Activated gamma-delta T cell treated with Interleukin-2 at 50 U/mL for 16 hours (primary cell): ENCODE measurements at places on chromosomes 12 and 14.
A peak's percentile ranks its signal among the peaks of the same experiment; 100 is the strongest.

- no peak for DNase-seq
Measured at GRCh38 chr14:21680072-21680471, 6.5 kb upstream of the OR4E1 start.

DNA sequence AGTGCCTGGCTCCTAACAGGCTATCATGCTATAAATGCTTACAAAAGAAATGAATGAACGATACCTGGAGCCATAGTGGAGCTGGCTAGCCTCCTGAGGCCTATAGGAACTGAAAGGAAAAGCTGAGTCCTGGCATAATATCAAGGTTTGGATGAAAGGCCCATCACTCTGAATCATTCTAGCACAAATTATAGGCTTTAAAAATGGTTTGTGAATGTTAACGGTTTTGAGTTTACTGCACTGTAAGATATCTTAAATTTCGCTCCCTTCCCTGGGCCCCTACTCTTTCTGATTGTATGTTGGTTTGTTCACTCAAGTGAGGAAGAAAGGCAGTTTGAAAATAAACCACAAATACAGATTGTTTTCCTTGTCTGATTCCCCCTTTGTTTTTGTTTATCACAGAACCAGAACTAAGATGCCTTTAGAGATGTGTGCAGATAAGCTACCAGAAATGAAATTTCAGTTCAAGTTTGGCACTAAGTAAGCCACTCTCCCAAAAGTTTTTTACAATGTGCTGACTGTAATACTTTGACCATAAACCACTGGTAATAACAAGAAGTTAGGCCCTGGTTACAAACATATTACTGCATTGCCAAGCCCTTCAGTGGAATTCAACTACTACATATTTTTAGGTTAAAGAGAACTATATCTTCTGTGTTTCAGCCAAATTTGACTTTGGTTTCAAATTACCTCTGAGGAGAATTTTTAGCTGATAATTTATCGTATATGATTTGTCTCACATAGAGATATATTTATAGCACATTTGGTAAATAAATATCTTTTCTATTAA lies 89.5 kb downstream of the ALX1 start:
- DNase-seq = no peak

- DNase-seq = no peak
Measured at GRCh38 chr12:50927356-50927755, 25.0 kb upstream of the HIGD1C start.

- DNase-seq = no peak
Measured at GRCh38 chr14:77318006-77318553, 2.6 kb downstream of the POMT2 start.

DNA sequence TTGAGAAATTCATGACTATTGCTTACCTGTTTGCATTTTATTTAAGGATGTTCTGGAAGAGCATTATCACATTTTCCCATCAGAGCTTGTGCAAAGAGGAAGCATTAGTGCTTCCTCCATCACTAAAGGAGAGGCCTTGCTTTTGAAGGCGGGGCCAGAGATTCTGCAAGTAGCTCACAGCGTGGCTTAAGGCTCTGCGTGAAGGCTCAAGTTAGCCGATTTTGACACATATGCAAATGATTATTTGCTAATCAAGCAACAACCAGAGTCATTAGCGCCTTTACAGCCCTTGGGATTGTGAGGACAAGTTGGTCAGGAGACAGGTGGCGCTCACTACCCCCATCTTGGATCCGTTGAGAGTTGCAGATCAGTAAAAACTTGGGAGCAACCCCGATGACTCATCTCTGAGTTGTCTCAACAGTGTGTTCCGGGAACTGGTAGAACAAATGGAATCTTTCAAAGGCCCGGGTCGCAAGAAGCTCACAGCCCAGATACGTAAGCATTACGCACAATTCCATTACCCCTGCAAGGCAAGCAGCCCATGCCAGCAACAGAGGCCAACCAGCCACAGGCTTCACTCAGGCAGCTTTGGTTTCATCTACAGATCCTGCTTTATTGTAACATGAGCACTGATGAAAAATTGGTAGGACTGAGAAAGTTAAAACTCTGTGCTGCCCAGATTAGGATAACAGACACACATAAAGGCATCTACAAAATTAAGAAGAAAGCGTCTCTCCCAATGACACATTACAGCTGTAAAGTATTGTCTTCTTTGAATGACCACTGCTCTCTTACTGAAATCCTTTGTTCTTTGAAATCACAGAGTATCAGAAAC lies 34.9 kb upstream of the SPTSSA start:
- no peak for DNase-seq

DNA sequence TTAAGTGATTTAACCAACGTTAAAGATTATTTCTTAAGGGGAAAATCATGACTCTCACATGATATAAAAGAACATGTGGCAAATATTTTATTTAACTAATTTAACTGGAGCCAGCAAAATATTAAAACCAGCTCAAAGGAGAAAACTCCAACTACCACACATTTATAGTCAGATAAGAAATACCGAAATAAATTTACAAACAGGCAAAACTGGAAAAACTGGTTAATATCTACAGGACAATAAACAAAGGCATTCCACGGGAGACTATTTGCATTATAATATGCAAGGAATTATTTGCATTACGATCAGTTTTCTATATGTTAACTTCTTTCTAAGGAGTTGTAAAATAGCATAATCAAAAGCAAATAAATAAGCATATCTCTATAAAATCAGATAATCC lies 13.8 kb upstream of the BCL2L14 start:
- no peak for DNase-seq

GRCh38 chr12:8816448-8817050 lies 5.9 kb upstream of the A2ML1 start:
- DNase-seq = no peak

DNA sequence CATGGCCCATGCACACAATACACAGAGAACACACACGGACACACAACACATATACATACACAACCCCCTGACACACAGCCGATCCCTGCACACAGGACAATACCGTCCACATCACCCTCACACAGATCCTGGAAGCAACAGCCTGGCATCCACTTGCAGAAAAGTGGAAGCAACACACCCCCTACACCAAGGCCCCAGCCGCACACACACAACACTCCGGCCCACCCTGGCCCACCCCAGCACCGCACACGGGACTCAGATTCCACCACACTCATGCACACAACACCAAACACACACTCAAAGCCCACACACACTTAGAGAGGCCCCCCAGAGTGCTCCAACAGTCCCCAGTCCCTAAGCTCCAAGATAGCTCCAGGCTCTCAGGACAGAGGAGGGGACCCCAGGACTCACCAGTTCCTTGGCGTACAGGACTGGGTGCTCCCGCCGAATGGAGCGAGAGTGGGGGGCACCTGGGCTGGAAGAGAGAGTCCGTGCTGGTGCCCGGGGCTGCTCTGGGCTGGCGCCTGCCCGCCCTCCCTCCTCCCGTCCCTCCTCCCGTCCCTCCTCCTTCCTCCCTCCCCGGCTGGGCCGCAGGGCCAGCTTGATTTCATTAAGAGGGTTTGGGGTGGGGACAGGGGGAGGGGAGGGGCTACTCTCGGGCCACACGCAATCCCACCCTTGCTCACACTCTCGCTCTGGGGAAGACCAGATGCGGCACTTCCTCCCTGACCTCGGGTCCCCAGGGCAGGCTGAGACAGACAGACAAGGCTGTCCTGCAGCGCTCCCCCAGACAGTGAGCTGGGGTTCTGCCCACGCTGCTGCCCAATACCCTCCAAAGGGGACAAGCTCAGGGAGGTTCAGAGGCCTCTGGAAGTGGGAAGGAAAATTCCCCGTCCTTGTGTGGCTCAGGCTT lies at the start of gene TMEM119:
Gene TMEM119, minus strand, starts transcription at position 526 of the 913 bp plus-strand sequence. CDS start 5,701 bp downstream, outside the sequence.
- DNase-seq = no peak

GRCh38 chr12:64457032-64457431 lies 5.1 kb downstream of the TBK1 start:
- DNase-seq = no peak

DNA sequence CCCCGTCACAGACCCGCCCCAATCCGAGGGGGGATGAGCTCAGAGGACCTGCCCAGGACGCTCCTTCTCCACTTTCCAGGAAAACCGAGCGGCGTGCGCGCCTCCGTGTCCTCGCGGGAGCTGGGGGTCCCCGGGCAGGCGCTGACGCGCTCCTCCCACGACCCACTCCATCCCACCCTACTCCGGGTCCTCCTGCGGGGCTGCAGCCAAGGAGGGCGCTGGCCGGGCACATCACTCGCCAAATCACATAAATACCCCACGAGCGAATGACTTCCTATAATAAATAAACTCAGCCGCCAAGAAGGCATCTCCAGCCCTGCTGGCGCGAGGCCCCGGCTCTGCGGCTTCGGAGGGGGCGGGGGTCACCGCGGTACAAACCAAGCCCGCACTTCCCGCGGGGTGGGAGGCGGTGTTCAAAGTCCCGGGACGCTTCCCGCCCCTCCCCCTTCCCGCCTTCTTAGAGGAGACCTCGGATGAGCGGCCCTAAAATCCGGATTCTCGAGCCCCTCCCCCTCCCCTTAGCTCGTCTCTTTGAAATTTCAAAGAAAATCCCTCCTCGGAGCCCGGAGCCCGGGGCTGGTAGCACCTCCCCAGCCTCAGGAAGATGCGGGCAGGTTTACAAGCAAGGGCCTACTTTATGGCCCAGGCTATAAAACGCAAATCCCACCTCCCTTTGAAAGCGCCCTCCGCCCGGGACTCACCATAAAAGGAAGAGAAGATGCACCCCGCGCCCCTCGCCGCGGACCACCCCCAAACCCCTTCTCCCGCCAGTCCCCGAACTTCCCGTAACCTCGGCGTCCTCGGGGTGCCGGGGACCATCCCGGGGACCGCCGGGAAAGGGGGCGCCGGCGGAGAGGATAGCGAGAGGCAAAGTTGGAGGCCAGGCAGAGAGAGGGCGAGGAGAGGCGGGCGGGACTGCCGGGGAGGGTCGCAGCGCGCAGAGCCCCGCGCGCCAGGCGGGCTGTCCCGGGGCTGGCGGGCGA lies 712 bp upstream of the FZD10 start:
- DNase-seq = no peak

DNA sequence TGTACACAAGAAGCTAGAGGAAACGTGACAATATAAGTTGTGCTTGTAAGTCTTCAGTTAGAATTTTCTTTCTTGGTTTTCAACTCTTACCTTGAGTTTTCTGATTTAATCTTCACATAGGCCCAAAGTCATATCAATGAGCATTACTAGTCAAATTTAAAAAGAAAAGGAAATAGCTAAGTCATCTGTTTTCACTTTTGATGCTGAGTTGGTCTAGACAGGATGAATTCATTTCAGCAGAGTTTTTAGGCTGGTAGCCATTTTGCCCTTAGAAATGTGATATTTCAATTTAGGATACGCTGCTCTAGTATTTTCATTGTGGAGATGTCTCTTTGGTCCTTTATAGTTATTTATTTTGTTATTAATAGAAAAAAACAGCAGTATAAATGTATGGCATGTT lies 44.6 kb upstream of the KRAS start:
- DNase-seq = no peak

DNA sequence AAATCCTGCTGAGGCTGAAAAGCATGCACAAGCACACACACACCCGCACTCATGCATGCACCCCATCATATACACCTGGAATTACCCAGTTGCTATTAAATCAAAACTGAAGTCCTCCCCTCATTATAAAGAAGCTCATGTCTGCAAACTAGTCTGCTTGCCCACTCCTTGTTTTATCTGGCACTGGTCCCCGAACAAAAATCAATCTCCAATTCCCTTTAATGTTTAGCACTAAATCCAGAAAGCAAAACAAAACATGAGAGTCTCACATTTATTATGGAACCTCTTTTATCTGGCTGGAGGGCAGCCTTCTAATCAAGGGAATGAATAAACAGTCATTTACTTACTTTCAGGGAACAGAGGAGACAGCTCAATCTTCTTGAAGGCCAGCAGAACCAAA lies 1093.4 kb upstream of the FLRT2 start:
- DNase-seq = no peak

GRCh38 chr12:64826234-64826633 lies 1.8 kb downstream of the TBC1D30 start:
- DNase-seq = peak; percentile 13

DNA sequence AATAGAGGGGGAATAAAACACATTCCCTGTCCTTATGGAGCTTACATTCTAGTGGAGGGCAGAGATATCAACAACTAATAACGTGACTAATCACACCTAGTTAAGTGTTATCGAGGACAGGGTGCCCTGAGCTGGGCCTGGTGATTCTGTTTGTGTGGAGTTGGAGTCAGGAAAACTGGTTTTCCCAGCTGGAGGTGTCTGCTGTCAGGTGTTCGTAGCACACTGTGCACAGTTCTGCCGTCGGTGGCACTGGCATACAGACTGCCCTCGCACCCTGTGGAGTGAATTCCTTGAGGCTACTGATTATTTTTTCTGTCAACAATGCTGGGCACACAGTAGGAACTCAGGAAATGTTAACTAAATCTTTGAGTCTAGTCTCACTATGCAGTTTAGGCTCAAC lies 900 bp upstream of the MTERF2 start:
- DNase-seq = no peak

DNA sequence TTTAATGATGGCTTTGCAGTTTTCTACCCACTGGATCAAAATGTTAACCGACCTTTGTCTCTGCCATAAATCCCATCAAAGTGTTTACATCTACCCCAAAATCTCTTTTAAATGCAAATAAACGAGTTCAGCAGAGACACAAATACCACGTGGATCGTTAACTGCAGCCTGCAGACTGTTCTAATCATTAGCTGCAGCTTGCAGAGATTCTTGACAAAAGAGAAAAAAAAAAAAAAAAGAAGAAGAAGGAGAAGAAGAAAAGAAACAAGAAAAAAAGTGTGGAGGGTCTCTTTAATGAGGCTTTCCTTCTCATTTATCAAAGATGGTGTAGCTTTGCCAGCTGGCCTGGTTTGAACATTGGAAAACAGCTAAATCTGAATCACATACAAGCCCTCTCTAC lies 275.7 kb downstream of the NEDD1 start:
- DNase-seq = no peak

- no peak for DNase-seq
Measured at GRCh38 chr14:22920697-22921096, 1.7 kb upstream of the RBM23 start.

DNA sequence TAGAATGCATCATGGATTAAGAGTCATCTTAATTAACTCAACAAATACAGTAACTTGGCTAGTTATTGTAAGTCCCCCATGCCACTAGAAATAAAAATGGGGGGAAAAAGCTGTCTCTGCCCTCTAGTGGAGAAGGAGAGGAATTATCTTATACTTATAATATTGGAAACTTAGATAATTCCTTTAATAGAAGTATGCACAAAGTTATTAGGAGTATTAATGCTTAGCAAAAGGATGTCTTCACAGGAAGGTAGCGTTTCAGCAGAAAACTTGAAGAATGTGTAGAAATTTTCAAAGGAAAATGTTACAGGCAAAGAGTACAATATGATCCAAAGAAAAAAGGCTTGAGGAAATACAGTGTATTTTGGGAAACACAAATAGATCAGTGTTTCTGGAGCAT lies 19.8 kb downstream of the OR5AU1 start:
- no peak for DNase-seq

GRCh38 chr12:43370263-43370662 lies 181.7 kb downstream of the ADAMTS20 start:
- DNase-seq = no peak

- no peak for DNase-seq
Measured at GRCh38 chr12:110560048-110560447, 23.1 kb downstream of the PPTC7 start.

GRCh38 chr12:118126119-118126757 lies 9.7 kb upstream of the PEBP1 start:
- DNase-seq = no peak
